ENCODE measurements at places on chromosomes 2 and 18.

DNA sequence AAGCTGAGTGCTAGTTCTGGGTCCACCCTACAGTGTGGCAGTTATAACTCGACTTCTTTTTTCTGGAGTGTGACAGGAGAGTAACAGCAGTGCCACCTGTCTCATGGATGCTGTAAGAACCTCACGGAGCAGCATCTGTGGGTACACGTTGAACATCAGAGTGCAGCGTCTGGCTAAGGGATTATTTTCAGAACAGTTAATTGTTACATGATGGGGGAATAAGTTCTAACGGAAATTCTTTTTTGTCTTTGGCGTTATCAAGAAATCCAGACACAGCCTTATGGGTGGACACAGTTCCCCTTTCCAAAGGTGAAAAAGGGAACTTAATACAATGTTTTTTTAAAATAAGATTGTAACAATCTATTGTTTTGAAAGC is 28.3 kb upstream of the TOGARAM2 start:
- no peak for DNase-seq

GRCh38 chr2:178059681-178060080 is 12.9 kb downstream of the PDE11A start:
- no peak for DNase-seq

GRCh38 chr2:112605926-112606325 is 21.5 kb downstream of the CHCHD5 start:
- DNase-seq = no peak

DNA sequence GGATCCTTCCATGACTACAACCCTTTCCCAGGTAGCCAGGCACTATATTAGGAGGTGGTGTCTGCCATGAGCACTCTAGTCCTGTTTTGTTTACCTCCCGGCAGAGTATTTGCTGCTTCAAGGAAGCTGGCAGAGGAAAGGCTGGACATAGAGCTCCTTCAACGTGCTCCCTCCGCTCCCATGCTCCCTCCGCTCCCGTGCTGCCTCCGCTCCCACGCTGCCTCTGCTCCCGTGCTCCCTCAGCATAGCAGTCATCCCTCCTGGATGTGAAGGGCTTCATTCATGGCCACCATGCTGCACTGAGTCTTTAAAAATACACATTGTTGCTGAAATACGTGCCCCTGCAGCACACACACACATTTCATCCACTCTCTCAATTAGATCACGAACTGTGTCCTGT is 181.9 kb upstream of the MYT1L start:
- DNase-seq = no peak

- no peak for DNase-seq
Measured at GRCh38 chr2:162945785-162946184, 107.2 kb upstream of the KCNH7 start.

DNA sequence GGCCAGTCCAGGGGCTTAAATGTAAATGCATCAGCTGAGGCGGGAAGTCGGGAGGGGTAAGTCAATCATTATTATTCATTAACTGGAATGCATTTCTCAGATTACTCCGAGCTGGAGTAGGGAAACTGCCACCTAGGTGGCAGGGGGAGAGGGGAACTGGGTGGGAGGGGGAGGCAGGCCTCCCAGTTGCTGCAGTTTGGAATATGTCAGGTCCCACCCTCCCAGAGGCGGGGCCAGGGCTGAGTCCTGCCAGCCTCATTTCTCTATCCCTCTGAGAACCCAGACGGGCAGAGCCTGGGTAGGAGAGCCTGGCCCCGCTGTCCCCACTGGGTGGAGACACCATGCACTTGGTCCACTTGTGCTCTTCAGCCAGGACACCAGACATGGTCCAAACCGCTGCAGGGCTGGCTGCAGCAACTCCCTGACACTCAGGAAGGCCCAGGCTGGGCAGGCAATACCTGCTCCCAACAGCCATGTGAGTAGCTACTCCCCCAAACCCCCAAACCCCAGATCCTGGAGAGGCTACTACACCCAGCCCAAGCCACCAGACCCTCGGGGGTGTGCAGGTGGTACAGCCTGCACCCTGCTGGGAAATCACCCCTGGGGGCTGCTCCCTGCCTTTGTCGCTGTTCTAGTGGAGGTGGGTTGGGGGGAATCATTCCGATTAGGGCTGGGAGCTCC is at the start of gene GPBAR1:
Gene GPBAR1, plus strand, starts transcription at position 274 of the 681 bp plus-strand sequence. CDS start 1,710 bp downstream, outside the sequence.
- peak; percentile 81 for DNase-seq

DNA sequence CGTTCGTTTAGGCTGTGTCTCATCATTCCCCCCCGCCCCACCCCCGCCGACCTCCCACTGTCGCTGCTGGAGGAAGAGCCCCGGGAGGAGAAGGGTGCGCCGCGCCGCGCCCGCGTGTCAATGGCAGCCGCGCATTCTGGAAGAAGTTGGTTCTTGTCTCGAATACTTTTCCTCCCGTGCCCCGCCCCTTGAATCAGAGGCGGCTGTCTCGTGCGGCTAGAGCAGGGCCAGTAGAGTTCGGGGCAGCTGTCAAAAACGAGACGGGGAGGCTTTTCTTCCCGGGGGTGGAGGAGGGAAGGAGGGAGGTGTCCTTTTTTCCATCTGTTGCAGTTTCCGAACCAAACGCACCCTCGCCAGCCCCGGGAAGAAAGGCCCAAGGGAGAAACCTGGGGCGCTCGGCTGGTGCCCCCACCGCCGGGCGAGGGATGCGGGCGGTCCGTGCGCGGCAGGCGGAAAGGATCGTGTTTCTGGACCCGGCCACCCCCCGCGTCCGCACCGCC is 410 bp upstream of the TGIF1 start:
- peak; percentile 83 for DNase-seq

DNA sequence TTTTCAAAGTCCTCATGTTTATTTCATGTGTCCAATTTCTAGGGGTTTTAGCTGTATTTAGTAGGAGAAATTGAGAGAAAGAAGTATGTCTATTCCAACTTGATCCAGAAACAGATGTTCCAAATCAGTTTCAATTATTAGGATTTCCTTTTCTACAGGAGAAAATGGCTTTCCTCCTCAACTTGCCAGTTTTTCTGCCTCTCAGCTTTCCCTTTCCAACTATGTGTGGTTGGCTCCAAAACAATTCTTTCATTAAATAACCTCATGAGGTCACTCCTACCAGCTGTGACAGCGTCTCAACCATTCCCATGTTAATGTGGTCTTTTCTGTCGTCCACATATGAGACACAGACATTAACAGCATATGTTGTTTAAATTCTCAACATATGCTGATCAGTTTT is 13.1 kb downstream of the XIRP2 start:
- DNase-seq = no peak

DNA sequence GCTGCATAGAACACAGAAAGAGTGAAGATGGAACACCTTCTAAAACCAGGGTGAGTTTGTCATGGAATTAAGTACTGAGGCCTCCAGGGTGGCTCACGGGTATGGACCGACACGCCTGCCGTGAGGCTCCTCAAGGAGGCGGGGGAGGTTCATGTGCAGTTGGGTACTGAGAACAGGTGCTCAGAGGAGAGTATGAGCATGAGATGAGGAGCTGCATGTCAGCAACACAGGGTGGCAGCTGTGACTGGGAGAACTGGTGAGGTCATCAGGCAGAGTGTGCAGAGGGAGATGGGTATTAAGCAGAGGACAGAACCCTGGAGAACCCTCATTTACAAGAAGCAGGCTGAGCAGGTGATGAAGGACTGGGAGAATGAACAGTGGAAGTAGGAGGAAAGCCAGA is 63.2 kb upstream of the KLHL29 start:
- DNase-seq = no peak

DNA sequence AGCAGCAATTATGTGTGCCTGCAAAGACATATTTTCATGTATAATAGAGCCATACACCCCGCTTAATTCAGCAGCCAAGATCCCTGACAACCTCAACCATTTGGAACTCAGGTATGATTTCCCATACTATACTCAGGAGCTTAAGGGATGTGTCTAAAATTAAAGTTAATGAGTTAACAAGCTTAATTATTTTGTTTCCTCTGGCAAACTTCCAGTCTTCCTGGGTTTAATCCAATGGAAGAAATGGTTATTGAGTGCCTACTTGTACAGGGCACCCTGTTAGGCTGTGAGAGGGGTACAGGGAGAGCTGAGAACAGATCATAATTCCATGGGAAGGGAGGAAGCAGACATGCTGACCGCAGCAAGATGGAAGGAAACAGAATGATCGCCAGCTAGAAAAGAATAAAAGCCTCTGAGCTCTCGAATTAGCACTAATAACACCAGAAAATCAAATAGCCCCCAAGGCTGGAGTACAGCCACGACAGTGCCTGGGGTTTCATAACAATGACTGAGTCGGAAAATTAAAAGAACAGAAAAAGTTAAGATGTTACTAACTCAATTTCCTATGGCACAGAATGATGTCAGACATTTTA is 20.8 kb upstream of the CEP68 start:
- DNase-seq = no peak

DNA sequence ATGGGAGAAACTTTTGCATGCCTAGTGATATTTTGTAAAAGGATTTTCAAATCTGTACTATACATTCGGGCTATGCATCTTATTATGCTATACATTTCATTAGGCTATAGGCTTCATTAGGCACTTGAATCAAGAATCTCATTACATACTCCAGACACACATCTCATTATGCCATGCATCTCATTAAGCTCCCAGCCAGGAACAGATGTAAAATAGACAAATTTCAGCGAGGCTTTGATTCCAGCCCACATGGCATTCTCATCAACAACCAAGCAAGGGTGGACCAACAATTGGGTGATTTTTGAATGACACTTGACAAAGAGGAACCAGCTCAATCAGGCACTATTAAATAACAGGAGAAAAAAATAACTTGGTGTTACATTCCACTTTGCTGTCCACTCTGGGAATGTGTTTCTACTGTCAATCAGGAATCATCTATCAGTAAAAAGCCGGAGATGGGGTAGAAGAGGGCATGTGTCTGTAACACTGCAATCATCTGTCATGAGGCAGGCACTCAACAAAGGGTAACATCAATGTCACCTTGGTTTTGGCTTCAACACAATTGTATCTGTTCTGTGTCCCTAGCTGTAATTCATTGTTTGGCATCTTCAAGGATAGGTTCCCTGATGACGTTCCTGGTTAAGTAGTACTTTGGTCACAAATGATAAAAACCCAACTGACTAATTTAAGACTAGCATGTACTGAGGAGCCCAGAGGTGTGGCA is 498.6 kb downstream of the EPHA4 start:
- no peak for DNase-seq

GRCh38 chr2:39640107-39640506 is 25.6 kb upstream of the TMEM178A start:
- no peak for DNase-seq

GRCh38 chr2:88603146-88603545 is 24.1 kb downstream of the EIF2AK3 start:
- no peak for DNase-seq

DNA sequence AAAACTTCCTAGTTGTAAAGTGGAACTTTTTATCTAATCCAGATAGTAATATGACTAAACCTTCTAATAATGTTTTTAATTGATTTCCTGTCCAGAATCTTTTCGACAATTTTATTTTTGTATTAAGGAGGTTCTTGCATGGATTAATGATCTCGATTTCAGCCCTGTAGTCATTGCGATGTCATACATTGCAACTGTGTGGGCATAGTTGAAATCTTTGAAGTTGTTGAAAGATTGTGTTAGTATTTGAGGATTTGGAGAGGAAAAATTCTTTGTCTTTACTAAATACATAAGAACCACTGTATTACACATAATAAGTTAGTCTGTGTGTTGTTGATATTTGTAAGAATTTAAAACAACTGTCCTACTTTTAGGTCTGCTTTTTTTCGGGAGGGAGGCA is 31.1 kb downstream of the ACSL3 start:
- no peak for DNase-seq

- peak; percentile 52 for DNase-seq
Measured at GRCh38 chr2:88451811-88452564, 505 bp downstream of the FOXI3 start.

- no peak for DNase-seq
Measured at GRCh38 chr18:24016643-24017042, 2.1 kb downstream of the TTC39C start.

DNA sequence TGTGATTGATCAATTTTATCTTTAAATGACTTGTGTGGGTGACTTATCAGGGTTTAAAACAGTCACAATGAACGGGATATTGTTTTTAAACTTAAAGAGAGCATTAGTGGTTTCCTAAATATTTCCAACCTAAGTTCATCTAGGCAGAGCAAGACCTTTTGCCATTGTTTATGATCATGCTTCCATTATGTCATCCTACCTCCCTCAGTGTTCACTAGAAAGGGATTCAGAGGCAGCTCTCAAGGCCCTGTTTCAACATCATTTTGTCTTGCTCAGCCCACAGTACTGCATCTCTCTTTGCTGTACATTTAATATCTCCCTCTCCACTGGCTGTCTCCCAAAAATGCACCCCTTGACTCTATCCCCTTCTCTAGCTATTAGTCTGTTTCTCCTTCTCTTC is 21.5 kb upstream of the PELI1 start:
- DNase-seq = no peak

GRCh38 chr2:153543635-153544071 is 65.1 kb upstream of the RPRM start:
- DNase-seq = no peak

GRCh38 chr18:39345321-39345720 is 1779.7 kb upstream of the CELF4 start:
- no peak for DNase-seq
